Stimulated activated CD8-positive, alpha-beta memory T cell treated with anti-CD3 and anti-CD28 coated beads, Interleukin-2, amount 100 ng/mL, for 1 hour (primary cell): ENCODE measurements at places on chromosomes 7 and 10.

GRCh38 chr7:124059375-124059774 is 26.5 kb upstream of the TMEM229A start:
- DNase-seq, result no peak

DNA sequence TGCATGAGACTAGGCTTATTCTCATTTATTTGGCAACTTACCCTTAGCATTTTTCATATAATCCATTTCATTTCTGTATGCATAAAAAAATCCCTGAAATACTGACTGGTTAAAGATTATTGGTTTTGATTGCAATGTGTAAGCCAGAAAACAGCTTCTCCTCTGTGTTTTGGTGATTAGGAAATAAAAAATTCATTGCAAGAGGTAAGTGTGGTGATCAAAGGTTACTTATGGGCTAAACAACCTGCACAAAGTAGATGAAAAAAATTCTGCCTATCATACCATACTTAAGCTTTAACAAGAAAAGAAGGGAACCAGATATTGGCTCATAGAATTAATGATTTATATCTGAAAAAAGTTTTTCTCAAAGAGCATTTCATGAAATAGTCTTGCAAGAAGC is 64.0 kb upstream of the TMEM168 start:
- DNase-seq, result no peak

GRCh38 chr10:130141460-130141859 is 5.3 kb downstream of the GLRX3 start:
- DNase-seq, result no peak

DNA sequence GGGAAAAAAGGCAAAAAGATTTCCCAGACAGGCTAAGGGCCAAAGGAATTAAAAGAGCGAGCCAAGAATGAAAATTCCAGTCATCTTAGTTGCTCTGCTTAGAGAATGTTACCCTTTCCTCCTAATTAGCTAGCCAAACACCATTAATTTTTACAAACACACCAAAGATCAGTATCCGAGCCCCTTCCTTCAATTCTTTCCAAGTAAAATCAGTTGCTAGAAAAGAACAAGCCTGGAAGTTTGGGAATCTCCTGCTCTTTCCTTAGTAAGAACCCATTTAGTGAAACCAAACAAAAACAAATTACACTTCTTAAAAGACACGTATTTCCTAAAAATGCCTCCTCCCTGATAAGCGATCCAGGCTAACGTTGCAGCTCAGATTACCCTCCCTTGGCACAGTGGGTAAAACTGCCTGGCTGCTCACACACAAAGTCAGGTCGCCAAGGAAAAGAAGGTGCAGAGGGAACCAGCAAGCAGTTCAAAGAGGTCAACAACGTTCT is 57.1 kb upstream of the ABLIM1 start:
- DNase-seq, result no peak

DNA sequence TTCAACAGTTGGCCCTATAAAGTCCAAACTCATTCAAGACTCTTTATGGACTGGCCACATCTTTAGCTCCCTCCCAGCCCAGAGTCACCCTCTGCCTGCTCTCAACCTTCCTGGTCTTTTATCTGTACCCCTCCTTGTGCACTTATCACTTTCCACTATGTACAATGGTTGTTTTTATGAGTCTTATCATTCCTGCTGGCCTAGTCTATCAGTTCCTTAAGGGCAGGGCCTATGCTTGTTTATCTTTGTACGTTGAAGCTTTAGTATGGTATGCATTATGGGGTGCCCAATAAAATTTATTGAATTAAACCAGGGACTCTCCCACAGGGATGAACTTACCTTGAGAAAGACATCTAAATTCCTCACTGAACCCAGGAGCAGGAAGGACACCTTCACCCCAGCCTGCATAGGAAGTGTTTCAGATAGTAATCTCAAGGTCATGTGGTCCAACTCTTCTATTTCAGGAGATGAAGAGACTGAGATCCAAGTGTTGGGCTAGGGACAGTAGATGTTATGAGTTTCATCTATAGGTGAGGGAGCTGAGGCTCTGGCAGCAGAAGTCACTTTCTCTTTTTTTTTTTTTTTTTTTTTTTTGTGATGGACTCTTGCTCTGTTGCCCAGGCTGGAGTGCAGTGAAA is 13.3 kb upstream of the PDCD4 start:
- no peak for DNase-seq

GRCh38 chr10:91820144-91820543 is 21.9 kb downstream of the TNKS2 start:
- DNase-seq, result no peak
